ENCODE measurements at places on chromosomes 3 and 15.
A peak's percentile ranks its signal among the peaks of the same experiment; 100 is the strongest.

DNA sequence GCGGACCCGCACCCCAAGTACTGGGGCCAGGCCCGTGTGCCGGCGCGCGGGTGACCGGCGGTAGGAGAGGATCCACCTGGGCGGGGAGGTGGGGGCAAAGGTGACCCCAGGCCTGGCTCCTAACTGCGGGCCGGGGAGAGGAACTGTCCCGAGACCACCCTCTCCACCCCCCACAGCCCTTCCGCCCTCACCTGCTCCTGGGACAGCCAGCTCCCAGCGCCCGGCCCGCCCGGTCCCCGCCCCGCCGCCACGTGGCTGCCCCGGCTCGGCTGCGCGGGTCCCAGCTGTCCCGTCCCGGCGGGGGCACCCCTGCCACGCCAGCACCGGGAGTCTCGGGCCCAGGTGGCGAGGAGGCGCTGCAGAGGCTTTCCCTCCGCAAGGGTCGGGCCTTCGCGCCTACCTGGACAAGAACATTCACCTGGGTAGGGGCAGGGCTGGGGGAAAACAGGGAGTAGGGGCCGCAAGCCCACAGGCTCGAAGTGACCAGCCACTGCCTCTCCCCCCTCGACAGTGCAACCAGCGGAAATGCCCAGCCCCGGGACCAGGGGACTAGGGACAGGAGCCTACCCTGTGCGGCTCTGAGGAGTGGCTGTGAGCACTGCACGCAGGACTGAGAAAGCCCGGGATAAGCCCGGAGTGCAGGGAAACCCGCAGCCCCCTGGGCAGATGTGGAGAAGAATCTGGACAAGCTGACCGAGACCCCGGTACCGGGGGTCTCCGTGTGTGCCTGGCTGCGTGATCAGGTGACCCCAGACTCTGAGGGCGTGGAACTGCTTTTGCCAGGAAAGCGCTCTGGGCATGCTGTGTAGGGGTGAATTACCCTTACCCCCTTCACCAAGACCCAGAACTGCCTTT is at the start of gene SLC12A8:
Gene SLC12A8, minus strand, starts transcription at position 240 of the 855 bp plus-strand sequence. CDS start 1,399 bp downstream, outside the sequence.
- no peak for DNase-seq

DNA sequence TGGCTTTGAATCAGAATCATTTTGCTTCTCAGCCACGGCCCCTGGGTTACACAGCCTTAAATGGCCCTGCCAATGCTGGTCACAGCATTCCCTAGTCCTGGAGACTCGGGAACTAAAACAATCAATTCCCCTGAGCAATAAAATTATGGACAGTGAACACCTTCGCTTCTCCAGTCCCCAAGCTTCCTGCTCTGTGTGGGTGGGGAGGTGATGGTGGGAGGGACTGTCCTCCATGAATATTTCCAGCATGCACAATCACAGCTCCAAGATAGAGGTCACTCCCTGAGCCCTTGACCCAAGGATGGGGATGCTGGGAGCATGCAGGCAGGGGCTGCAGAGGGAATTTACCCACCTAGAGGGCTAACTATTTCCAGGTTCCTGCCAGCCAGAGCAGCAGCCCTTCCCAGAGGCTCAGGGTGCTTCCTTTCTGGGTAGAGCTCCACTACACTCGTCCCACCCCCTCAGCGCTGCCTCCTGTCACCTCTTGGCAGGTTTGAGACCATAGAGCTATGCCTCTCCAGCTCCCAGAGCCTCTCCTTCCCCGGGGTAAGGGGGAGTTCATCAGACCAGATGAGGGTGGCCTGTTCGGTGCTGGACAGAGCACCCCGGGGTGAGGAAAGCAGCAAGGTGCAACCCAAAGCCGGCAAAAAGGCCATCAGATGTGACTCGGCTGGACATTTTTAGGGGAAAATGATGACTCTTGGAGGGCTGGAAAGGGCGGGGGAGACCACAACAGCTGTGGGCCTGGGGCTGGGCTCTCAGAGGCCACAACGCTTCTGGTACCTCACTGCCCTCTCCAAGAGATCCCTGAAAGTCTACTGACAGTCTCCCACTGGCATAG is 14.5 kb upstream of the CCDC33 start:
- DNase-seq, result no peak

- no peak for DNase-seq
These were observed 136.7 kb downstream of the SMAD6 start for GRCh38 chr15:66838671-66839239.

DNA sequence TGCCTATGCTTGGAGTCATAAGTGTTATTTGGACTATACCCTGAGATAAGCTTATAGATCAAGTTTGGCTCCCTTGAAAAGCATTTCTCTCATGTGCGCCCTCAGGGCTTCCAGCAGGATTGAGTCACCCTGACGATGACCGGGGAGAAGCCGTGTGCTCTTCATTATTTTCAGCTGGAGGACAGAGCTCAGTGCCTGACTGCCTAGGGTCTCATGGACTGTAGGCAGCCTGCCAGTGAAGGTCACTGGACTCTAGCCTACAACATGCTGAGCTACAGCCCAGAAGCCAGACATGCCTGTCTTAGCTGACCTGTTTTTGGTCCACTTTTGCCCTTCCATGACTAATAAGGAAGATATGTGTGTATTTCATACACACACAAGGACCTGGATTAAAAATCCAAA is 31.6 kb upstream of the NUDT16 start:
- no peak for DNase-seq

DNA sequence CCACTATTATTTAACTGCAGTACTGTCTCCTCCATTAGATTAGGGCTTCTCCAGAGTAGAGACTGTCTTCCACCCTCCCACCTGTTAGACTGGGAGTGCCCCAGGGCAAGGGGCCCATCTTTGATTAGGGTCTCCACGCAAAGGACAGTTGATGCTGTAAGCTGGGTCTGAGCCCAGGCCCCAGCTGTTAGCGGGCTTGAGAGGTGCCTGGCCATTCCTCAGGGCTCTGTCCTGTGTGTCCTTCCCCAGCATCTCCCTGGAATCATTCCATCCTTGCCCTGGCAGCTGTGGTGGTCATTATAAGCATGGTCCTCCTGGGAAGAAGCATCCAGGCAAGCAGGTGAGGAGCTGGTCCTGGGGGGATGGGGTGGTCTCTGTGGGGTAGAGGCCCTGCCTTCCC is 6.1 kb downstream of the SLC51B start:
- no peak for DNase-seq

DNA sequence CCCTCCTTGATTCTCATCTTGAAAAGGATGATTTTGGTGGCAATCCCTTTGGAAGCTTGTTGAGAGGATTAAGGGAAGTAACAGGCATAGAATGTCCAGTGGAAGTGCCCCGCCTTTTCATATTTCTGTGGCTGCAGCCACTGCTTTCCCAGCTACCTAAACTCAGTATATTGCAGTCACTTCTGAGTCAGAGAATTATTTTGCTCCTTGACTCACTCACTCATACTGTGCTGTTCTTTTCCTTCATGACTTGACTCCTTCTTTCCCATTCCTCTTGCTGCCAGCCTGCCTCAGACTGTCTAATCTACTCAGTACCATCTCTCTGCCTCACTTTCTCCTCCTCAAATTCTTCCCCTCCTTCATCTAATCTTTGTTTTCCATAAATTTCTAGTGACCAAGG is 26.5 kb upstream of the POLR2M start:
- DNase-seq, result no peak

DNA sequence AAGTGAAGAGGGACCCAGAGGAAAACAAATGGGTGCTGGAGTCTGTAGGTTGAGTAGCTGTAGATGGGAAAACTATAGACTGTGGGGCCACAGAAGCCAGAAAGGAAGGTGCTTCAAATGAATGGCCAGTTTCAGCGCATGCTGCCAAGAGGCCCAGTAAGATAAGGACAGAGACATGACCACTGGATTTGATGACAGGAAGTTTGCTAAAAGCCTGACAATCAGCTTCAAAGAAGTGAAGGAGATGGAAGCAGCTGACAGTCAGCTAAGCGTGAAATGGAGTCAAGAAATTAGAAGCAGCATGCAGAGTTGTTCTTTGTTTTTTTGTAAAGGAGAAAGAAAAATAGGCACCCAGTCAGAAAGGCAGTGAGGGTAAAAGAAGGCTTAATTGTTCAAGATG is 24.9 kb downstream of the TXNRD3 start:
- DNase-seq, result no peak

DNA sequence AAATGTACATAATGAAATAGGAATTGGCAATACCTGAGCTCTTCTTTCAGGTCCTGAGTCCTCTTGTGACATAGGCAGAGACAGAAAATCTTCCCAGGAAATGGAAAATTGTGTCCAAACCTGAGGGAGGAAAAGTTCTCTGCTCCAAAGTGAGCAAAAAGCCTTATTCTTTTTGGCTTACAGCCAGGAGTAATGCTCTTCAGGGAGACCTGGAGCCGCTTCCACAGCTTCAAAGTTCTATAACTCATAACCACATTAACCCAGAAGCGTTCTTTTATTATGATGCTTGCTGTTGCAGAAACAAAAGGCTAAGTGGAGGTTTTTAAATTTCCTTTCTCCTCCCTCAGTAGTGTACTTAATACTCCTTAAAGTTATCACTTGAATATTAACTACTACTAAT is 633 bp downstream of the IGSF10 start:
- DNase-seq, result no peak

- DNase-seq, result no peak
These were observed 44.2 kb downstream of the GRK7 start for GRCh38 chr3:141807277-141808033.

DNA sequence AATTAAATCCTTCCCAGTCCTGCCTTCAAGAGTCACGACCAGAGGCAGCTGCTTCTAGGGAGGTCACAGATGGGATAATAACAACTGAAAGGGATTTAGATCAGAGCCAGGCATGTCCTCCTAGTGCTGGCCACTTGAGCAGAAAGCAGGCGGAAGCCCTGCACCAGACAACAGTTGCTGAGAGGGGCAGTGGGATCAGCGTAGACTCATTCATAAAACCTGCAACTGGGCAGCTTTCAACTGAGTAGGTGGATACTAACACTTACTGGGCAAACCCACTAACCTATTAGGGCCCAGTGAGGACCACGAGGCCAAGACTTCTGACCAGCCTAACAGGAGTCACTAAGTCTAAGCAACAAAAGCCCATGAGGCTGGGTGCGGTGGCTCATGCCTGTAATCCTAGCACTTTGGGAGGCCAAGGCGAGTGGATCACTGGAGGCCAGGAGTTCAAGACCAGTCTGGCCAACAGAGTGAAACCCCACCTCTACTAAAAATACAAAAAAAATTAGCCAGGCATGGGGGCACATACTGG is 67.0 kb downstream of the DAPK2 start:
- no peak for DNase-seq

DNA sequence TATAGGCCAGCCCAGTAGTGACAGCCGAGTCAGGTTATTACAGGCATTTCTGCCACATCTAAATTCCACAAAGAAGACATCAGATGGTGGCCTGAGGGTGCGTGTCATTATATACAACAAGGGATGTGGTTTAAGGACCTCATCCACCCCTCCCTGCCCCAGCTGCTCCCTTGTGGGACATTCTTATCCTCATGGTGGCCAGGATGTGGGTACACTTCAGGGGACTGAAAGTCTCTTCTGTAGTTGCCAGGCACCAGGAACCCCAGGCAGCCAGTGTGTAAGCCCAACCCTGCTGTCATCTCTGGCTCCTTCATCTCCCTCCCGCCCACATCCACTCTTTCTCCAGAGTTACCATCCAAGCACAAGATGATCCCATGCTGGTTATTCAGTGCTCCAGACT is 224.9 kb upstream of the TOPAZ1 start:
- DNase-seq, result no peak

- DNase-seq, result no peak
These were observed 153.5 kb downstream of the CLSTN2 start for GRCh38 chr3:140088513-140088912.

DNA sequence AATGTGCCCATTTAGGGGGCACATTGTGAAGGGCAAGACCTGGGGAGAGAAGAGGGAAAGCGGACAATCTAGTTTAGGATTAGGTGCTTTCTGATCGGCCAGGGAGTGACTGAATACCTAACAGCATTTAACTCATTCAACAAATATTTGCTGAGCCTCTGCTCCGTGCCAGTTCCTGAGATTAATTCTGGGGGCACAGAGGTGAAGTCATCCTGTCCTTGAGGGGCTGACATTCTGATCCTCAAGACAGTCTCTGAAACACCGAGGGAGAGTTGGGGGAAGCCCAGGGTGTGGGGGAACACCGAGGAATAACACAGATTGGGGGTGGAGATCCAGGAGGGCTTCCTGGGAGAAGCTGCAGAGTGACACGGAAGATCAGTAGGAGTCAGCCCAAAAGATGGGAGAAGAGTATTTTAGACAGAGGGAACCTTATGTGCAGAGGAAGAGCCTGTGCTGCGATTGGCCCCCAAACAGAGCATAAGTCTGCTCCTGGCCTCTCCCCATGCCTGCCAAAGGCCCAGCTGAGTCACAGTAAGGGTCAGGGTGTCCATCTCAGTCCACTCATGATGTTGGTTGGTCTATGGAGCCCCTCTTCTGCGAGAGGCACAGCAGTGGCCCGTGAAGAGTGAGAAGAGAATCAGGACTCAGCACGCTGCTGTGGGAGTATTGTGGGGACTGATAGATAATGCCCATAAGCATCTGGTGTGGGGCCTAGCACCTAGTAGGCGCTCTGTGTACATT is 60.2 kb downstream of the AMOTL2 start:
- no peak for DNase-seq

GRCh38 chr3:107240183-107241091 is 136.8 kb upstream of the CCDC54 start:
- DNase-seq, result peak; percentile 58

GRCh38 chr3:168707900-168708299 is 612.2 kb upstream of the GOLIM4 start:
- no peak for DNase-seq

GRCh38 chr3:111385971-111386495 is 156.0 kb upstream of the CD96 start:
- DNase-seq, result no peak

DNA sequence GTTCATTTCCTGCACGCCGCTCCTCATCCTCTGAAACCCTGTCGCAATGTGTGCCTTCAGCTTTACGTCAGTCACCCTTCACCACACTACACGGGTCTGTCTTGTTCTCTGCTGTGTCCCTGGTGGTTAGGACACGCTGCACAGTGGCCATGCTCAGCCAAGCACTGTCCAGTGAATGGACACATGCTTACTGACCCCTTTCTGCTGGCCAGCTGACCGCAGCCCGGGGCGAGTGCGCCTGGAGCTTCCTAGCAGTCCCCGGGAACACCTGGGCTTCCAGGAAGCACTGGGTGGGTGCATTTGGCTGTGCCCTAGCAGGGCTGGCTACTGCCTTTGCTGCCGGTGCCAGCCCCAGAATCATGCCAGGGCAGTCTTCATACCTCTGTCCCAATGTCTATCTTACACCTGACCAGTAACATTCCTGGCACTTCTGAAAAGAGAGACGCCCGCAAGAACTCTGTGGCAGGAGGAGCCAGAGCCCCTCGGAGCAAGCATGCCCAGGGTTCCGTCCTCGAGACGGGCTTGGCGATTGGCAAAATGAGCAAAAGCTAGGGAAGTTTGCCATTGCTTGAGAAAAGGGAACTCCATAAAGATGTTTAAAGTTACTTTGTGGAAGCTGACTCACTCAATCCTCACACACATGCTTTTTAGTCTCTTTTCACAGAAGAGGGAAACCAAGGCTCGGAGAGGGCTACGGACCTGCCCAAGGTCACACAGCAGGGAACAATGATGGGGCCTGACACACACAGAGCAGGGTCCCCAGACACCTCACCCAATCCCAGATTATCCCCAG is 15.7 kb upstream of the ZXDC start:
- DNase-seq, result no peak

DNA sequence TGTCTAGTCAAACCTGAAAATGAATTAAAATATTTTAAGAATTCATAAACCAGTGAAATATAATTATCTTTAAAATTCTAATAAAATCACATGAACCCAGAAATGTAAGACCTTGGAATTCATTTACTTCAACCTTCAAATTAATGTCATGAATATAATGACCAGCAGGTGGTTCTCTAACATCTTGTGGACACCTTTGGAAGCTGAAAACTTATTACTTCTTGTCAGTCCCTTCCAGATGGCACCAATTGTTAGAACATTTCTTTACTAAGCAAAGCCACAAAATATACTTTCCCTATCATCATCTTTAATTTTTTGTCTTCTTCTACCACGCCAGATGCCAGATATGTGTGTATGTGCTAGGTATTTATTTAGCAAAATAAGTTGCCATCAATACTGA is 240.0 kb downstream of the MBNL1 start:
- no peak for DNase-seq
